ENCODE measurements at places on chromosomes 5 and 9.

DNA sequence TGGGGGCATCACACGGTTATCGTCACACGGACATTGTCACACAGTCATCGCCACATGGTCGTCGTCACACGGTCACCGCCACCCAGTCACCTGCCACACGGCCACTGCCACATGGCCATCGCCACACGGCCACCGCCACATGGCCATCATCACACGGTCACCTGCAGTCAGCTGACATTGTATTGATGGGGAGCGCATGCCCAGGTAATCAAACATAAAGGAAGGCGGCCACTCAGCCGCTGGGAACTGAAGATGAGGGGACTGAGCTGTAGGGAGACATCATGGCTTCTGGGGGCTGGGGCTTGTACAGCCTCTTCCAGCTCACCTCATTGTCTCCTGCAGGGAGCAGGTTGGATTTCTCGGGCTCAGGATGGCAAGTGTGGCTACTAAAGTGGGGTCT, 49.2 kb downstream of the MRPL36 start:
- no peak for DNase-seq

DNA sequence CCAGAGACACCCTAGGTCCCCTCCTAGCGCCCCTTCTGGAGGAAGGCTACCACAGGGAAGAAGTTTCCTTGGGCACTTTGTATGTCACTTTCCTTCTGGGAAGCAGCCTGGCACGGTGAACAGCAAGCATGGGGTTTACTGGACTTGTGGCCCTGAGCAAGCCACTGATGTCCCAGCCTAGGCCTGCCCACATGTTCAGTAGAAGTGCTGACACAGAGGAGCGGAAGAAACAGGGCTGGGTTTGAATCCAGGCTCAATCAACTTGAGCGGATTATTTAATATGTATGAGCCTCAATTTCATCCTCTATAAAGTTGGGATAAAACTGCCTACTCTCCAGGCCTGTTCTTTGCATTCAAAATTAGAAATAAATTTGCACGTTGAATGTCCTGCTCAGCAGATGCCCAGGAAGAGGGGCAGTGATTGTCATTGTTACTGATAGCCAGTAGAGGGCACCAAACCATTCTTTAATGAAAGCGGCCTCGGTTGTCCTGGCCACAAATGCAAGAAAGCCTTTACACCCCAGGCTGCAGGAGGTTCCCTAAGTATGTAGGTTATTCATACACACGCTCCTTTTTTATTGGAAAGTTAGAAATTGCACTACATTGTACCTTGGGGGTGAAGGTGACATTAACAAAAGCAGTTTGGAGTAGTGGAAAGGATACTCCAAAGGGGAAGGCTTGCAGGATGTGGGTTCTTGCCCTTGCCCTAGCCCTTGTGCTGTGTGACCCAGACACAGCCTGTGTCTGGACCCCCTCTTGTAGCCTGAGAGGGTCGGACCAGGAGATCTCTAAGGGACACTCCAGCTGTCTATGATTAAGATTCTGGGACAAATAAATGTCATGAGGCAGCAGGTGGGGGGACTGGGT, 13.4 kb upstream of the XPA start:
- peak; percentile 78 for DNase-seq

DNA sequence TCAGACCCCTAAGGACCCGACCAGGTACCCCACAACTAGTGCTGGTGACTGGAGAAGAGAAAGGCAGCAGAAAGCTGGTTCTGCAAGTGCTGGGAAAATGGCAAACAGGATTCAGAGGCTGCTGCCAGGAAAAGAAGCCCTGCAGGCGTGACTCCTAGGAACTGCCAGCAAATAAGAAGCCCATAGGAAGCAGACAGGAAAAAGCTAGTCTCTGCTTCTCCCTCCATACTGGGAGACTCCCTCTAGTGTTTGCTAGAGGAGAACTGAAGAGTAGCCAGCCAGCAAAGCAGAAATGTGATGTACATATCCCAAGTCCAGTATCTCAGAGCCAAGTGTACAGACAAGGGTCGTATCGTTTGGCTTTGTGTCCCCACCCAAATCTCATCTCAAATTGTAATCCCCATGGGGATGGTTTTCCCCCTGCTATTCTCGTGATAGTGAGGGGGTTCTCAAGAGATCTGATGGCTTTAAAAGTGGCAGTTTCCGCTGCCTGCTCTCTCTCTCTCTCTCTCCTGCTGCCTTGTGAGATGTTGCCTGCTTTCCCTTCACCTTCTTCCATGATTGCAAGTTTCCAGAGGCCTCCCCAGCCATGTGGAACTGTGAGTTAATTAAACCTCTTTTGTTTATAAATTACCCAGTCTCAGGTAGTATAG, 38.1 kb upstream of the TUSC1 start:
- no peak for DNase-seq

DNA sequence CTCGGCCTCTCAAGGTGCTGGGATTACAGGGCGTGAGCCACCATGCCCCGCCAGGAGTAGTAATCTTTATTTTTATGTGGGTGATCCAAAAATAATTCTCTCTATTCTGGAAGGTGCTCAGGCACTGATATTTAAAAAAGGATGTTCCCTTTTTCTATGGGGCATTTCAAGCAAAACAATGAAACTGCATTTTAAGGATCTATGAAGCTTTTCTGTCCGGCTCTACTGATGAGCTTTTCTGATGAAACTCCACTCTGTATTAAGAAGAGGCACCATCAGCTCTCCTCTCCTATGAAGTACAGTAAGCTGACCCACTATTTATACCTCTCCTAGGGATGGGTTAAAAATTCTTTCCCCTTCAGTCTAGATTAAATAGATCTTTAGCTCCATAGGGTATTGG, 7.4 kb downstream of the ADAM19 start:
- DNase-seq: no peak

GRCh38 chr9:98457726-98458370, 202.4 kb upstream of the TBC1D2 start:
- no peak for DNase-seq

- no peak for DNase-seq
Measured at GRCh38 chr5:142600092-142600491, 85.8 kb downstream of the FGF1 start.

DNA sequence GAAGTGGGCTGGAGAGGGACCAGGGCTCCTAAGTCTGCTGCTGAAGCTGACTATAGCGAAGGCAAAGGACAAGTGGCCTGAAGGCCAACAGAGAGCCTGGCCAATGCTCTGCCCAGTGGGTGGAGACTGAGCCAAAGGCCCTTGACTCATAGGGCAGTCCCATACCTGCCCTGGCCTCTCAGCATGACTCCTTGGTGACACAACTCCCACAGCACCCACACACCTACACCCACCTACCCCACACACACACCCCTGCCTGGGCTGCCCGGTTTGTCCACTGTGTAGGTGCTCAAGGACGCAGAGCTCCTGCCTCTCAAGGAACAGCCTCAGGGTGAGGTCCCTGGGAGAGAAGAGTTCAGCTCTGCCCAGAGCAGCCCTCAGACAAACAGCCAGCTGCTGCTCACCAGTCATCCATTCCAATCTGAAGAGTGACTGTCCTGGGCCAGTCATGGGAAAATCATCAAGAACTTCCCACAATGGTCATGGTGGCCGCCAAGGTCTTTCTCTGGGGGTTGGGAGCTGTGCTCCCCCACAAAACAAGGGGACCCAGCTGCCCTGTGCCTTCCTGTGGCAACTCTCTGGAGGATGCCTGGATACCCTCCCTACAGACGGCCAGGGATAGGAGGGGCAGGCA, 5.0 kb downstream of the TNIP1 start:
- no peak for DNase-seq

DNA sequence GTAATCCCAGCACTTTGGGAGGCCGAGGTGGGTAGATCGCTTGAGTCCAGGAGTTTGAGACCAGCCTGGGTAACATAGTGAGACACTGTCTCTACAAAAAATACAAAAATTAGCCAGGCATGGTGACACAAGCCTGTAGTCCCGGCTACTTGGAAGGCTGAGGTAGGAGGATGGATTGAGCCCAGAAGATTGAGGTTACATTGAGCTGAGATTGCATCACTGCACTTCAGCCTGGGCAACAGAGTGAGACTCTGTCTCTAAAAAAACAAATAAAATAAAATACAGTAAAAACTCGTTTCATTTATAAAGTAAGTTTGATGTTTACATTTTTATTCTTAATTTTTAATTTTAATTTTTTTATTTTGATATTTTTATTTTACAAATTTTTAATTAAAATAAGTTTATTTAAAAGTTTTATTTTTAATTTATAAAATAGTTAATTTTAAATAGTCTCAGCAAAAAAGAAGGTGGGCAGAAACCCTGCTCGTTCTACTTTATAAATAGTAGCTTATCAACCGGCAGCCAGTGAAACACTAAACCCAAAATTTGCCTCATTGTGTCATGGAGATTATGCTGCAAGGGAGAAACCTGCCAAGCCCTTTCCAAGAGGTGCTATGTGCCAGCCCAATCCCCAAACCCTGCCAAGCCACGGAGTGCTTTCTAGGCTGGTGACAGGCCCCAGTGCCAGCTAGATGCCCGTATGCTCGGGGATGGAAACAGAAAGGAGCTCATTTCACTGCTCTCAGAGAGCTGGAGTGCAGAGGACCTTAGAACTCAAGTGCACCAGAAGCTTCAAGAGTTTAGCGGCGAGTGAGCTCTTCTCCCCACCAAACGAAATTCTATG, 38.9 kb downstream of the SERINC5 start:
- no peak for DNase-seq

DNA sequence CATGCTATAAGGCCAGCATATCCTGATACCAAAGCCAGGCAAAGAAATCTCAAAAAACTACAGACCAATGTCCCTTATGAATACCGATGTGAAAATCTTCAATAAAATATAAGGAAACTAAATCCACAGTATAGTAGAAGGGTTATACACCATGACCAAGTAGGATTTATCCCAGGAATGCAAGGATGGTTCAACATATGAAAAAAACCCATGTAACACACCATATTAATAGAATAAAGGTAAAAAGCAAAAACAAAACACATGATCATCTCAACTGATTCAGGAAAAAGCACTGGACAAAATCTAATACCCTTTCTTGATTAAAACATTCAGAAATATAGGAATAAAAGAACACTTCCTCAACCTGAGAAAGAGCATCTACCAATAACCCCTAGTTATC, 6.1 kb downstream of the FBXL17 start:
- DNase-seq: no peak

DNA sequence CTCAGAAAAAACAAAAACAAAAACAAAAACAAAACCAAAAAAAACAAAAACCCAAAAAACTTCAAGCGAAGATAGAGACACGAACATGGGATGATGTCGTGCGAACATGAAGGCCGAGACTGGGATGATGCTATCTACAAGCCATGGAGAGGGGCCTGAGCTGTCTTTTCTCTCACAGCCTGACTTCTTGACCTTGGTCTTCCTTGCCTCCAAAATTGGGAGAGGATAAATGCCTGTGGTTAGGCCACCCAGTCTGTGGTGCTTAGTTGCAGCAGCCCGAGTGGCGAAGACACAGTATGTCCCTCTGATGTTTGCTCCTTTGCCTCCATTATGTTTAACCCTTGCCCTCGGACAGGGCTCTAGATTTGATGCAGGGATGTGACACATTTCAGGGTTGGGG, 130.4 kb upstream of the BASP1 start:
- no peak for DNase-seq

GRCh38 chr5:129103397-129103796, 8.8 kb downstream of the ISOC1 start:
- no peak for DNase-seq

- DNase-seq: no peak
Measured at GRCh38 chr9:132879457-132880323, 992 bp downstream of the SPACA9 start.

DNA sequence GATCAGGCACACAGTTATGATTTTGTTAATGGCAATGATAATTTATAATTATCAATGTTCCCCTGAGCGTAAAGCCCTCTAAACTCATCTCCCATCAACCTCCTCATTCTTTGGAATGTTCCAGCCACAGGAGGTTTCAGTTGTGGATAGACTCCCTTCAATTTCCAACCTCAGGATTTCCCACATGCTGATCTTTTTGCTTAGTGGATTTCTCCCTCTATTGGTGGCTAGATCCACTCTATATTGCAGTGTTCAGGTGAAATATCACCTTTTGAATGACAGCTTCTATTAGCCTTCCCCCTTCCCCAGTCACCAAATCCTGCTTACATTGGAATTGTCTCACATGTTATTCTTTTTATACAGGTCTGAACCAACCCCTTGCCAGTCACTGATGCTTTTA, 113.9 kb downstream of the CDH10 start:
- no peak for DNase-seq

DNA sequence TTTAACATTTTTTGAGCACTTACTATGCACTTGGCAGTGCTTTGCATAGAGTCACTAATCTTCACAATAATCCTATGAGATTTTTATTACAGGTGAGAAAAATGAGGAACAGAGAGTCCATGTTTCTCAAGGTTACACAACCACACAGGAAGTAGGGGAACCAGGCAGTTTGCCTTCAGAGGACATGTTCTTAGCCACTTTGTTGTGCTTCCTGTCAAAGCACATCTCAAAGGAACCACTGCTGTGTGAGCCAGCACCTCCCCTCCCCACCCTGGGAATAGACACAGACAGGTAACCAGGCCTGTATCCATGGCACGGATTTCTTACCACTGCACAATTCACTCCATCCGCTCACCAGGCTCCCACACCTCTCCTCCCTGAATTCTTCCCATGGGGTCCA, 6.3 kb upstream of the DNAJB5 start:
- peak; percentile 23 for DNase-seq

DNA sequence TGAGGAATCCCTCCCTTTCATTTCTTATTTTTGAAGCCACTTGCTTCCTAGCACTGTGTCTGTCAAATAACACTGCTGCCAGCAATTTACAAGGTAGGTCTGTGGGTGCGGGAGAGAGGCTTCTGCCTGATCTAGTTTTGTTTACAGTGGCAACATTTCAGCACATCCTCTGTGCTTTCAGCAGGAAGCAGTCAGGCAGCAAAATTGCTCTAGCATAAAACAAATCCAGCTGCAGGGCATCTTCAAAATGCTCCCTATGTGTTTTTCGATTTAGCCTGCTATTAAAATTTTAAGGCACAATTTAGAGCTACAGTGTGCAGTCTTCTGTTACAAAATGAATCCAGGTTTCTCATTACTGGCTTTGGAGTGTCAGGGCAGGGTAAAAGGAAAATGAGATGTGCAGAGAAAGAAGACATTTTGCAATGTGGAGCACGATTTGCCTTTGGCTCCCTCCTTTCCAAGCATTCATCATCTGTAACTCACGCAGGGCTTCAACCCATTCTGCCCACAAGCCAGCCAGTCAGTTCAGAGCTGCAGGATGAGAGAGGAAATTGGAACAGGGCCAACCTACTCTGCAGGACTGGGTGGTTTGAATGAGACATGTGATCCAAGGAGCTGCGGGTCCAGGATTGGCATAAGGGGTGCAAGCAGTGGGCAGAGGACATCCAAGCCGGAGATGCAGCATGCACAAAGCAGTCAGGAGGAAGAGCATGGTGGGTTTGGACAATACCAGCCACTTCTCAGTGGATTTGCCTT, 143.4 kb upstream of the APC start:
- no peak for DNase-seq

GRCh38 chr9:92637326-92637725, 32.6 kb downstream of the IPPK start:
- DNase-seq: no peak

GRCh38 chr5:133113331-133114061, 61.7 kb downstream of the HSPA4 start:
- DNase-seq: no peak

GRCh38 chr9:121690316-121690715, 38.9 kb downstream of the DAB2IP start:
- no peak for DNase-seq

All from germinal center (tissue), 1 donor.